ENCODE measurements at places on chromosomes 6 and 20.
A peak's percentile ranks its signal among the peaks of the same experiment; 100 is the strongest.

DNA sequence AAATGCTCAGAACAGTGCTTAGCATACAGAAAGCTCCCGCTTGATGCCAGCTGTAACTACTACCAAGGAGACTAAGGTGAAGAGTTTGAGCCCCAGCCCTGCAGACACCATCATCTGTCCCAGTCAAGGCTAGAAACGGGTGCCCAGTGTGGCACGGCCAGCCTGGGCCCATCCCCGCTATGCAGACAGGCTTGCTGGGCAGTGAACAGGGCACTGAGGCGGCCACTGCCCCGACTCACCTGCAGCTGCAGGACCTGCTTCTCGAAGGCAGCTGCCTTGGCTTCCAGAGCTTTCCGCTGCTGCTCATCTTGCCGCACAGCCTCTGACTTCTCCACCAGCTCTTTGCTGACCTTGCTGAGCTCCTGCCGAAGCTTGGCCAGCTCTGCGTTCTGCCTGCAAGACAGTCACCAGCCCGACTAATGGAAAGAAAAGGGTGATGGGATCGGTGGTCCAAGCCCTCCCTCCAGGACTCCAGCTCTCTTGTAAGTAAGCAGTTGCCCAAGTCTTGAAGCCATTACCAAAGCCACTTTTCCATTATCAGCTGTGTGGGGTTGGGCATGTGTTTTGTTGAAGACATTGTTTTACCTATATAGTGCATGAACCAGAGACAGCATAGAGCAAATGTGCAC lies 48.7 kb downstream of the RRBP1 start:
- no peak for DNase-seq

GRCh38 chr6:71879016-71879415 lies 7.3 kb upstream of the RIMS1 start:
- no peak for DNase-seq

DNA sequence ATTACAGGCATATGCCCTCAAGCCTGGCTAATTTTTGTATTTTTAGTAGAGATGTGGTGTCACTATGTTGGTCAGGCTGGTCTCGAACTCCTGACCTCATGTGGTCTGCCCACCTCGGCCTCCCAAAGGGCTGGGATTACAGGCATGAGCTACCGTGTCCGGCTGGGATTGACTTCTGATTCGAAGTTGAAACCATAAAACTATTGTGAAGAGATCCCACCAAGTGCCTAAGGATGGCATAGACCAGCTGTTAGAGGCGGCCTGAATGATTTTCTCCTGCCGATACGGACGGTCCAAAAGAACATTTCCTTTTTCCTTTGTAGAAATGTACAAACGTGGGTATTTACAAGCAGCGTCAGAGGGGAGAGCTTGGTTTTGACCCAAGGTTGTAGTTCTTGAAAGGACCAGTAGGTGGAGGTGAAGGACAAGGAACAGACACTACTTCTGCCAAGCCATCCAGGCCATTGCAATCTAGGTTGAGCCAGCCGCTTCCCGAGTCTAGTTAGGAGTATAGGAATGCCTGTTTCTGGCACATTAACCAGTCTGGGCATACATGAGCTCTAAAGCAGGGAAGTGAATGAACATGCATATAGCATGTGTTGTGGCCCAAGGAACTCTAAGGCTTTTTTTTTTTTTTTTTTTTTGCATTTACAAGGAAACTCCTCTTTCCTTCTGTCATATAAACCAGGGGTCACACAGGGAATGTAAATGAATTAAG lies 29.0 kb downstream of the MOCS3 start:
- DNase-seq: peak; percentile 77

- DNase-seq: no peak
Measured at GRCh38 chr6:129793447-129793846, 67.7 kb downstream of the TMEM244 start.

DNA sequence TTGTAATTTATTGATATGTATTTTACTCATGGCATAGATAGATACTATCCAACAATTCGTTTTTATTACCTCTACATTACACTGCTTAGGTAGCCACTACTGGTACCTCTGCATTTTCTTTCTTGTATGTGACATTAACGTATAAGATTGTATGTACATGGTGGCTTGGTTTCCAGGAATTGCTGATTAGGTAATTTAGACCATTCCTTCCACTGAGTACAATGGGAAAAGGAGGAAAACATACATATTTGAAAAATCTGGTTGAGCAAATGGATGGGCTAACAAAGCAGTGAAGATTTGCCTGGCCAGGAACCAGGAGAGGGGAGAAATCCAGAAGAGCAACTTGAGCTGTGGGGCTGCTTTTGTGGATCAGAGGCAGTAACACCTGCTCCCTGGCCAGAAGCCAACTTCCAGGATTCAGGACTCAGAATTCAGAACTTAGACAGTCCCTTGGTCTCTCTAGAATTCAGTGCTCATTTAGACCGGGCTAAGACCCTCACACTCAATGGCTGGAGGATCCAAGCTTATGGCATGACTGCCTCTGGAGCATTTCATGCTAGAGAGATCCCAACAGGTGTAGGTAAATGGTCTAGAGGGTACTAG lies 17.9 kb upstream of the MICB start:
- DNase-seq: no peak

DNA sequence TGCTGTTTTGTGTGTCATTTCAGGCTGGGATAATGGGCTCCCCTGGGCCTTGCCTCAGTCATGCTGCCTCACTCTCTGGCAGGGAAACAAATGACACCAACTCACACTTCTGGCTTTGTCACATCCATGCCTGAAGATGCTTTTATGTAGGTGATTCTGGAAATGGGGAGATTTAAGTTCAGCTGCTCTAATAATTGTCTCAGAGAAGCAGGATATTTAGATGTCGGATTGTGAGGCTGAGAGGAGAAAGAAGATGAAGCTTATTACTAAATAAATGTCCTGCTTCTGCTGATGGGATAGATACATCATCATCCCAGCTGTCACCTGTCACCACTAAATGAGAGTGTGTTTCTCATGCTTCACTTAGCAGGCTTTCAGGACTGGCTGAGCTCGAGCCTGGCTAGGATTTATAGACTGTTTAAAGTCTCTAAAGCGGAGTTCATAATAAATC lies 480.2 kb upstream of the SPTLC3 start:
- DNase-seq: no peak

DNA sequence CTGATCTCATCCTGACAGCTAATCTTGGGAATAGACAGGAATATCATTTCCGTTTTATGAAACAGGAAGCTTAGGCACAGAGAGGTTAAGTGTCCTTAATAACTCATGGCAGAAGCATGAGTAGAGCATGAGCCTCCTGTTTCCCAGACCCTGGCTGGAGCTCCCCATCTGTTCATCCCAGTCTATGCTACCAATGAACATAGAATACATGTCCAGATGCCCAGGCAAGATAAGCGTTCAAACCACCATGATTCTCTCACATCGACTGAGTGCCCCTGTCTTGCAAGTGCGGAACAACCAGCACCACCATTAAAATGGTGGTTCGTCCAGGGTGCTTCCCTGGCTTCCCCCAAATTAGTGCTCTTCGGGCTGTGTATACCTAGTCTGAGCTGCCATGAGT lies 217.1 kb downstream of the FARS2 start:
- no peak for DNase-seq

- no peak for DNase-seq
Measured at GRCh38 chr6:141744971-141745370, 387.8 kb upstream of the GJE1 start.

DNA sequence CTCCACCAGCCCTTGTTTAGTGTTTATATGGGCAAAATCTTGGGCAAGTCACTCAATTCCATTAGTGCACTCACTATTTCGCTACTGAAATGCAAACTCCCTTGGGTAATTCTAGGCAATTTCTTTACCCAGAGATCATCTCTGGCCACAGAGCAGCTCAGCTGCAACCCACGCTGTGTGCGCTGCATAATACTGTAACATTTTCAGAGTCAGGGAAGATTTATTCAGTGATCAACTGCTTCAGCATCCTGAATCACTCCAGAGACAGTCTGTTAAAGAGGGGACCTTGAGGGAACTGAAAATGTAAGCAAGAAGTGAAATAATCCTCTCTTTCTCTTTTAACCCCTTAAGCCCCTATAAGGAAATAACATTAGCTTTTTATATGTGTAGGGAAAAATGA lies 189.6 kb upstream of the FBXL4 start:
- DNase-seq: no peak

DNA sequence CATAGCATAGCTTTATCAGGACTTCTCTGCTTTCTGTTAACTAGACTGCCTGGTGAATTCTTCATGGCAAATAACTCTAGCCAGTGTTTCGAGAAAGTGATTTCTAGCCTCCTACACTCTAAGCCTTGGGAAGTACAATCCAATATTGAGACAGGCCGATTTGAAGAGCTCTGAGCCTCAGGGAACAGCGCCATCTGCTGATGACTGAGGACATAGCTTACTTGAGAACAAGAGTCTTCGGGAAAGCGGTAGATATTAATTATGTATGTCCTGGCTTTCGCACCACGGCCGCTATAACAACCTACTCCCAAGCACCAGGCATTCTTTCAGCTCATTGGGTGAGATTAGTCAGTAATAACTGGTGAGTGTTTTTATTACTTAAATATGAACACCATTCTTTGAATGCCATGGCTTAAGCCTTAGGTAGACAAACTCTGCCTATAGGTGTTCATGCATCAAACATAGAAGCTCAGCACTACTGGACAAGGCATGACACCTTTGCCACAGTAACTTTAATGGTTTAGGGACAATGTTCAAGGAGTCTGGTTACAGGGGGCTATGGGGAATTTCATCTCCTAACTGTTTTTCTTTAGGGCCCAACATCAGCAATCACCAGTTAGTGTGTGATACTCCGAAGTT lies 518.6 kb downstream of the BMP2 start:
- peak; percentile 78 for DNase-seq

DNA sequence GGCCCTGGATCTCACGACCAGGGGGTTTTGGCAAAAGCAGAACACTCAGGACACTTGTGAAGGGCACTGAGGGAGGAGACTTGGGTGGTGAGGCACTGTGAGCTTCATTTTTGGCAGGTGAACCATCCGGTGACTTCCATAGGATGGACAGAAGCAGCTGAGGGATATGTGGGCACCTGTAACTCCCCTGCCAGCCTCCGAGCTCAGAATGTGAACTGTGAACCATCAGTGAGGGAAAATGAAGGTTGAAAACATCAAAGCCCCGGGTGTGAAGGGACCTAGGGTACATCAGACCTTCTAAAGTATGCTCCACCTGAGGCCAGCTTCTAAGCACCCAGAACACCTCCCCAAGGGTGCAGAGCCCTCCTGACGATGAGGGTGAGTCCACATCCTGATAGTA lies 53.2 kb downstream of the FAXC start:
- DNase-seq: no peak

GRCh38 chr6:142349215-142349823 lies 47.5 kb downstream of the ADGRG6 start:
- DNase-seq: no peak

DNA sequence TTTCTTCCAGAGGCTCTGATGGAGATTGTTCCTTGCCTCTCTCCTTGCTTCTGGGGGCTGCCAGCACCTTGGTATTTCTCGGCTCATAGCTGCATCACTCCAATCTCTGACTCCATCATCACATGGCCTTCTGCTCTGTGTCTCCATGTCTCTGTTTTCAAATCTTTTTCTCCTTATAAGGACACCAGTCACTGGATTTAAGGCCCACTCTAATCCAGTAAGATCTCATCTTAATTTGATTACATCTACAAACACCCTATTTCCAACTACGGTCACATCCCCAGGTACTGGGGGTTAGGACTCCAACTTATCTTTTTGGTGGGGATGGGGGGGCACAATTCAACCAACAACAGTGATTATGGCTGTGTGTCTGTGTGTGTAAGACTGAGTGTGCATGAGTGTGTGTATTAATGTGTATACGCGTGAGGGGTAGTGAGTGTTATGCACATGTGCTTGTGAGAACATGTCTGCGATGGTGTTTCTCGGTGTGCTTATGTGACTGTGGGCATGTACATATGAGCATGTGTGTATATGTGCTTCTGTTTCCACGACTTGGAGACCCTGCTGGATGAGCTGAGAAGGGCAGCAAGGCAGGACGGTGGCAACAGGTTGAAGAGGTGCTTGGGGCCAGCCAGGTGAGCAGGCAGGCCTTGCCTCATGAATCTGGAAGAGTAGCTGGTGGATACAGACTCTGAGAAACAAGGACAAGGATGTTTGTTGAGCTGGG lies 130.5 kb downstream of the MRPL14 start:
- no peak for DNase-seq

DNA sequence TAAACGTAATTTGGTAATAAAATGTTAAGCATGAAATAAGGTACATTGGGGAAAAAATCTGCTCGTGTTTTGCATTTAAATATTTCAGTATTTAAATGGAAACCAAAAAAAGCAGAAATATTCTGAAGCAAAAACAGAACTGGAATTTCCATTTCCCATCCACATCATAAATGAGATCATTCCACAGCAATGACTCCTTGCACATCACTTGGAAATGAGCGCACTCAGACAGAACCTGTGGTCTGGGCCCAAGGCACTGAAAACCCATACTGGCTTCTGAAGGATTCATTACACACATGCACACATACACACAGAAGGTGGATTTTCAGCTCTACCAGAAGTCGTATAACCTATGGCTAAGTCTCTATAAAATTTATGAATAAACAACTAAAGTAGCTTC lies 174.8 kb downstream of the IBTK start:
- no peak for DNase-seq

- no peak for DNase-seq
Measured at GRCh38 chr20:51424270-51425117, 118.0 kb downstream of the NFATC2 start.

DNA sequence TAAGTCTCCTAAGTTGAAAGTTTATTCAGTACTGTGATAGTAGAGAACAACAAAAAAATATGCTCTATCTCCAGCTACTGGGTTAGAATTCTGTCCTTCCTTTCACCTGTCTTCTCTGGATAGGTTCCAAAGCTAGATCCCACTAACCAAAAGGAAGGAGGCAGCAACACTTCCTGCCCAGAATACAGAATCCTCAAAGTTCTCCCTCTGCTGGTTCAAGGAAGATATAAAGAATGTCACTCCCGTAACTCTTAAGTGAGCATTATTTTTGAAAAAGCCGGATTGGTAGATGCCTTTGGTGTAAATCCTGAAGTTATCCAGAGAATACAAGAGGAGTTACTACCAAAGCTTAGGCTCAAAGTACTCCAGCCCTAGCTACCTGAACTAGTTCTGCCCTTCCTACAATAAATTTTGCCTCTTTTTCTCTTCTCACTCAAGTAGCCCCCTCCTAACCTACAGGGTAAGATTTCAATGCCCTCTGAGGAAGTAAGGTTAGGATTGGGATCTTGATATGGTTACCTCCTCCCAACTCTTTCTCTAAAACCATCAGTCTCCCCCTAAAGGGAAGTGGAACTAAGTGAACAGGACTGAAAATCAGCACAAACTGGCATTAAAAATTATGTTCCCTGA lies 26.0 kb upstream of the CRIP3 start:
- DNase-seq: peak; percentile 46

Measured in right renal cortex interstitium (tissue), 3 donors.